T-helper 2 cell treated with Interferon-gamma antibody and Interleukin-4, amounts not matched to agents 5 μg/mL and 100 μg/mL, for 36 hours (primary cell): ENCODE measurements at places on chromosomes 6 and 20.

GRCh38 chr20:39050555-39050902 is 88.4 kb downstream of the DHX35 start:
- no peaks in the 10 kb centered on the region for H3K36me3 ChIP-seq
- peak overlapping the region; percentile 89 for H3K4me3 ChIP-seq
- no peak for DNase-seq
- peaks cover 4% of the 10 kb centered on the region for H3K27me3 ChIP-seq
- no peak overlapping the region for H3K27ac ChIP-seq
- H3K4me1 ChIP-seq: peaks cover 6% of the 10 kb centered on the region

- no peaks in the 10 kb centered on the region for H3K27me3 ChIP-seq
- no peak overlapping the region for H3K27ac ChIP-seq
- no peak for DNase-seq
- H3K4me3 ChIP-seq: no peak overlapping the region
- no peaks in the 10 kb centered on the region for H3K4me1 ChIP-seq
These were observed 127.9 kb downstream of the QRSL1 start for GRCh38 chr6:106757267-106757666.

- H3K27ac ChIP-seq: no peak overlapping the region
- peaks cover 25% of the 10 kb centered on the region for H3K36me3 ChIP-seq
- H3K4me1 ChIP-seq: peaks cover 10% of the 10 kb centered on the region
- H3K4me3 ChIP-seq: no peak overlapping the region
- peaks cover 22% of the 10 kb centered on the region for H3K27me3 ChIP-seq
These were observed 3.4 kb downstream of the DLK2 start for GRCh38 chr6:43451939-43452338.

GRCh38 chr6:82568290-82568993 is 204.8 kb downstream of the TPBG start:
- no peaks in the 10 kb centered on the region for H3K36me3 ChIP-seq
- no peak for DNase-seq
- no peak overlapping the region for H3K4me3 ChIP-seq
- H3K27me3 ChIP-seq: no peaks in the 10 kb centered on the region

DNA sequence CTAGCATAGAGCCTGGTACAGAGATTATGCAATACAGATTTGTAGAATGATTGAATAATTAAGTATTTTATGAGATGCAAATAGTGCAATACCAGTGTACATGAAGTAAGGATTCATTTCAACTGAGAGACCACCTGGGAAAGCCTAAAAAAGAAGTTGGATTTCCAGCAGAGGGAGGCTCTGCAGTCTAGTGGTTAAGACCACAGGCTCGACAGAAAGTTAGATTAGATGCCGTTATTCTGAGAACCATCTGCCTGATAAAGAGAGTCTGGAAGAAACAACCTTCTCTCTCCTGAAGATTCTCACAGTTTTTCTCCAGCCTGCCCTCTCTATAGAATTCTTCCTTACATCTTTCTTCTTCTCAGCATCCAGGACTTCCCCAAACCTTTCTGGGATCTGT is 13.6 kb upstream of the TNFRSF21 start:
- no peak for DNase-seq
- H3K4me3 ChIP-seq: no peak overlapping the region
- no peak overlapping the region for H3K27ac ChIP-seq
- no peaks in the 10 kb centered on the region for H3K36me3 ChIP-seq
- peaks cover 7% of the 10 kb centered on the region for H3K4me1 ChIP-seq

DNA sequence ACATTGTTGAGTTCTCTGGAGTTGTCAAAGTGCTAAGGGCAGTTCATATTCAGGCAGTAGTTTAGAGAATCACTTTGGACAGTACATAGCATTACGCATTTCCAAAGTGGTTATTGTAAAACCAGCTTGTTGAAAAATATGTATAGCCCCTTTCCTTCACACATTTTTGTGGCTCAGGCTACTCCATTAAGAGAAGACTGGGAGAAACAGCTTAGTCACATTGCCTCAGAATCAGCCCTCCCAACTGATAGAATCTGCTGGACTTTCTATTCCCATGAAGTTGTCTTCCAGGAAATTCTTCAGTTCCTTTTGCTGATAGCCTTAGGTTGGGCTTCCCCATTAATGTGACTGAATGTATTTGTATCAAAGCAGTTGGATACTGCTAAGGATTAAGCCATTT is 39.5 kb upstream of the HDGFL1 start:
- H3K4me3 ChIP-seq: no peak overlapping the region
- DNase-seq: no peak
- no peaks in the 10 kb centered on the region for H3K4me1 ChIP-seq
- H3K36me3 ChIP-seq: no peaks in the 10 kb centered on the region
- H3K27me3 ChIP-seq: no peaks in the 10 kb centered on the region
- H3K27ac ChIP-seq: no peak overlapping the region
